ENCODE measurements at places on chromosomes 1 and 21.

GRCh38 chr1:226891846-226892523 is 21.6 kb downstream of the PSEN2 start:
- no peak for DNase-seq

- DNase-seq, result no peak
Measured at GRCh38 chr1:115436596-115436995, 98.5 kb upstream of the NGF start.

DNA sequence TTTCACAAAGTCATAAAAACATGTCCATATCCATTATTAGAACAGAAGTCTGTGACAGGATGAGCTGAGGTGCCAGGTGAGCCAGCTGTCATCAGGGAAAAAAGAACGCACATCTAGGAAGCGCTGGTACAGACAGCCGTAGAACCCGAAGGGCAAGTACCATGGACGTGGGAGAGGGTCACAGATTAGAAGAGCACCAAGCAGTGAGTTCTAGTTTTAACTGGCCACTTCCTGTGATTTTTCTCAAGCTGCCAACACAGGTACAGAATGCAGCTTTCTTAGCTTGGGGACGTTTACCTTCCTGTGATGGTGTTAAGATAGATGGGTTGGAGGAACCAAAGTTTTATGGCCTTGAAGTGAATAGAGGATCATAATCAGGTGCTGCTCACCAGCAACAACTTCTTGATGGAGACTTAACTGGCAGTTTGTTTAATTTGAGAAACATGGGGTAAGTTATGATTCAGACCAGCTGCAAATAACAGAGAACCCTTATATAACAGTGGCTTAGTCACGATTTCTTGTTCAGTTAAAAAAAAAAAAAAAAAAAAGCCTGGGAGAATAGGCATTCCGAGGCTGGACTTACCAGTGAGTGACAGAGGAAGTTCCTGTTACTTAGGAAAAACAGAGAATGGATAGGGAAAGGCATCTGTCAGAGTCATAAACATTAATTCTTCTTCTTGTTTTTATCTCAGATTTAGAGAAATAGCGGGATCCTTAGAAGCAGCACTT is 30.9 kb downstream of the AGT start:
- DNase-seq, result no peak

- no peak for DNase-seq
Measured at GRCh38 chr1:38826262-38826661, 33.3 kb downstream of the RRAGC start.

DNA sequence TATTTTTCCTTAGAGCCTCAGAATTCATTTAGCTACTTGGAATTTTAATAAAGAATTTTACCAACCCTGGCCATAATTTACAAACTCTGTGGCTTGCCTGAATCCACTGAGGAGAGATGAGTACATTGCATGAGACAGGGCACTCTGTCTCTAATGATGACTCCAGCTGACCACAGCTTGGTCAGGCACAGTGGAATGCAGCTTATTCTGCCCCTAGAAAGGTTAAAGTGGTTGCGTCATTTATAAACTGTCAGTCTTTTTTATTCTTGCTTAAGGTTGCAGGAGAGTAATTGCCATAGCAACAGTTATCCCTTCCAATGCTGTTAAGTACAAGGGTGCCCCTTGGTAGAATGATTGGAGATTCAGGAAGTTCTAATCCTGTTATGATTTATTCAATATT is 28.3 kb downstream of the PDE4B start:
- DNase-seq, result no peak

DNA sequence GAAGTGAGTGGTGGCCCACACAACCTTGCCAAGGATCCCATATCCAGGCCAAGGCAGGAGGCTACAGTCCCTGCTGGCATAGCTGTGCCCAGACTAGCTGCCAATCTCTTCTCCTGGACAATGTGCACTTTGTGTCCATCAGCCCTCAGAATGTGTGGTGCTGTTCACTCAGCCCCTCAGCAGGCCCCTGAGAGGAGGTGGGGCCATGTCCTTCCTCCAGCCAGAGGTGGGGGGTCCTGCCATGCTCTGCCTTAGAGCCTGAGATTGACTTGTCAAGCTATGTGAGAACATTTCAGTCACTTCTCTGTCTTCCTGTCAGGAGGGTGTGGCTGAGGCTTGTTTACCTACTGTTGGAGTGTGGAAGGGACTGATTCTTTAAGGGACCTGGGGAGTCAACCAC is 1.4 kb downstream of the NCF2 start:
- no peak for DNase-seq

DNA sequence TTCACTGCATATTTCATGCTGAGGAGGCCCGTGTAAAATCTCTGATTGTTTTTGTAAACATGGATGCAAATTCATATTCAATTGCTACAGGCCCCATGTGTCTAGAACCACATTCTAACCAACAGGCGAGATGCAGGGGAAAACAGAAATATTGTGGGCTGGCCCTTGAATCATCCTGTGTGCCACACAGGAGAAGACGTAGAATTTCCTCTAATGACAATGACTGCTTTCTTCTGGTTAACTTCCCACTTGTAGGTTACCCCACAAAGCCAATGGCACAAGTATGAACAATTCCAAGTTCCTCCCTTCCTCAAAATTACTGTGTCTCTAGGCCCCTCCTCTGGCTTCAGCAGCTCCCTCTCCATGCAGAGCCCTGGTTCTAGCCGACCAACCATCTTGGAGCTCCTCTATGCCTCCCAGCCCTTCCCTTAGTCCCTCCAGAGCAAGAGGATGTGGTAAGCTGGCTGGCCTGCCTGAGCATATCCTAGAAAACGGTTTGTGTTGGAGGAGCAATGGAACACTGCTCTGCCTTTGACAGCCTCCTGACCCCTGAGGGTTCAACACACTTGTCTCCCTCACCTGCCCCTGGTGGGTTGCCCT is 205.2 kb downstream of the HS2ST1 start:
- DNase-seq, result no peak

GRCh38 chr1:188089461-188089860 is 1260.7 kb downstream of the PLA2G4A start:
- DNase-seq, result no peak

Measured in CD8-positive, alpha-beta T cell (primary cell).